ENCODE measurements at places on chromosomes 12 and 14.
A peak's percentile ranks its signal among the peaks of the same experiment; 100 is the strongest.

DNA sequence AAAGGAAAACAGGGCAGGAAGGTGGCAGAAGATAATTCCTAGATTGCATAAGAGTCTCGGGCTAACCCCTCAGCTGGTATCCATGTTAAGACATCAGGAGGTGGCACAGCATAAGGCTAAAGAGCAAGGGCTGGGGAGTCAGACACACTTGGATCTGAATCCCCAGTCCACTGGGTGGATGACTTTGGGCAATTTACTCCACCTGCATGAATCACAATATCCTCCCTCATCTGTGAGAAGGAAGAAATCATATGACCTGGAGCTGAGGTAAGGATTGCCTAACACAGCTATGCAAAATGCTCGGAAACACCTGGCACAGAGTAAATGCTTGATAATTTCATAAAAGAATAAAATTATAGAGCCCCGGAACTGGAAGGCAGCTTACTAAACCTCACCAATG lies 217.9 kb downstream of the PIK3C2G start:
- DNase-seq: no peak

GRCh38 chr12:69120354-69120753 lies 119.0 kb upstream of the CPSF6 start:
- no peak for DNase-seq

DNA sequence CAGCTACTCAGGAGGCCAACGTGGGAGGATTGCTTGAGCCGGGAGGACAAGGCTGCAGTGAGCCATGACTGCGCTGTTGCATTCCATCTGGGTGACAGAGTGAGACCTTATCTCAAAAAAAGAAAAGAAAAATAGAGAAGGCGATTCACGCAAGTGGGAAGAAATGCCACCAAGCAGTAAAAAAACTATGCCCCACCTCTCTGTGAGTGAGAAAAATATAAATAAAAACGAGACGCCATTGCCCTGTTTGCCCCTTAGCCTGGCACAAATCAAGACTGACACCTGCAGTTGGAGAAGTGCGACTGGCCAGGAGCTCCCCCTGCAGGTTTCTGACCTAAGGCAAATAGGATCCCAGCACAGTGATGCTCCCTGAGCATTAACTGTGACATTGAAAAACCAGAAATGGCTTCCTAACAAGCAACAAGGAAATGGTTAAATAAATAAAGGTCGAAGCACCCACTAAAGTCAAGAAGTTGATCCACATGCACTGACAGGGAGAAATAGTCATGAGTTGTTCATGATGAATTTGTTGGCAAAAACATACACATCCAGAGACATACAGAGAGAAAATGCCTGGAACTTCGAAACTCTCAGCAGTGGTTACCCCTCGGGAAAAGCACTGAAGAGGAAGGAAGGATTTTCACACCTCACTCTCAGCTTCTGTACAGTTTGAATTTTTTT lies 21.1 kb downstream of the GSC start:
- DNase-seq: no peak

DNA sequence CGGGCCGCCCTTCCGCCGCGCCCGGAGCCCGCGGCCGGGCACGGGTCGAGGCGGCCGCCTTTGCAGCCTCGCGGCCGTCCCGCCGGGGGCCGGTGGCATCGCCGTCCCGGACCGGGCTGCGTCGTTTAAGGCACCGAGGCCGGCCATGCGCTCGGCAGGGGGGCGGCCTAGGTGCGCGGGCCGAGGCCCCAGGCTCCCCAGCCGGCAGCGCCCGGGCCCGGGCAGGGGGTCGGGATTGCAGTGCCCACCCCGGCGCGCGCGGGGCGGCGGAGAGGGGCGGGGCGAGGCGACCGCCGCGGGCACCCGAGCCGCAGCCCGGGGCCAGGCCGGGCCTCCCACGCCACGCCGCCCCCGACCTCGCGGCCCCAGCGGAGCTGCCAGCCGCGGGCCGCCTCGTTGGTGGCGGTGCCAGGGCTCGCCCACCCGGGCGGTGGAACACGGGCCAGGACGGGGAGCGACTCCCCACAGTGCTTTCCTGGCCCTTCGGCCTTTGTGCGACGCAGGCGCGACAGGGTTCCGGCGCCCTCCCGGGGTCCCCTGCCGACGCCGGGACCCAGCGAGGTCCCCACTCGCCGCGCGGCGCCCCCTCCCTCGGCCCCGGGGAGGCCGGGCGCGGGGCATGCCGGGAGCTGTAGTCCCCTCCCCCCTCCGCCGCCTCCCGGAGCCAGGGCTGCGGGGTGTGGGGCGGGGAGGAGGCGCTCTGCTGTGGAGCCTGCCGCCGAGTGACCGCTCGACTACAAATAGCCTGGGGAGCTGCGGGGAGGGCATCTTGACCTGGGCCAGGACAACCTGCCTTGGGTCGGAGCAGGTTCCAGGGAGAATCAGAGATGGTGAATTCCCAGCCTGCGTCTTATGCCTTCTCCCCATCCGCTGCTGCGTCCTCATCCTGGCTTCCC lies 769 bp downstream of the FKBP4 start:
- DNase-seq: peak; percentile 22

Data from stimulated activated CD4-positive, alpha-beta T cell treated with anti-CD3 and anti-CD28 coated beads, Interleukin-1b, Interleukin-23, amount 100 ng/mL, for 1 hour (primary cell).